Progenitor cell of endocrine pancreas (in vitro differentiated cells): ENCODE measurements at places on chromosomes 3 and 15. TPM values are rescaled to one million over a fixed set of nuclear protein-coding genes. Genes with fewer than 3 reads are reported as not detected.

DNA sequence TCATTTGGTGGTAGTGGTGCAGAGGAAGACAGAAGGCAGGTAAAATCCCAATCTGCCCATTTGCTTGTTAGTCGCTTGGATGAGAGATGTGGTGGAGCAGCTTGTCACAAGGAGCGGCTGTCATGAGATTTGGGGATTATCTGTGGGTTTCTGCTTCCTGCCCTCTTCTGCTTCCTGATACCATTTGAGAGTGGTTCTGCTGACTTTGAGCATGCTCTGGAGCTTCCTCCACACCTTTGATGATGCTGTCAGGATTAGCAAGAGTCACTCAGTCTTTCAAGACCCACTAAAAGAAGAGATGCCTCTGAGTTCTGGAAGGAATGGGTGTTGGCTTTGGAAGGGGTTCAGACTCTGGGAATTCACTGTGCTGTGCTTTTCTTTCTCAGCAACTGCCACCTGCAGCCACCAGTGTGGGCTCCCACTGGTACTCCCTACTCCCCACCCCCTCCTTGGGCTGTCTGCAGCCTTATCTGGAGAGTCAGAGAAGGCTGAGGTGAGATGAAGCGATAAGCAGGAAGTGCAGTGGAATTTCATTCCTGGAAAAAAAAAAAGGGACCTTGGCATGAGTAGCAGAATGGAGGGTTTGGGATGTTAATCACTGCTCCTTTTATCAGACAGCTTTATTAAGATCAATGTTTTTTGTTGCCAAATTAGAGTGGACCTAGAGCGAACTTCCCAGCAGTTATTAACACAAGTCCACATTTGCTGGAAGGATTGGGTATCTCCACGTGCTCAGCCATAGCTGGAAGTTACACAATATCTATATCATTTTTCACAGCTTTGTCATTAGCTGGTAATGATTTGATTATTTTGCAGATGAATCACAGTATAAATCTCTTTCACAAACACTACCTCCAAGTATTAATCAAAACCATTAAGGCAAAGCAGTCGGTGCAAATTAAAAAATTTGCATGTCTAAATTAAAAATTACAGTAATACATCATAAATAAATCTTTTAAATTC is 233.0 kb upstream of the SATB1 start:
- no peaks in the 10 kb centered on the region for H3K27me3 ChIP-seq
- H3K27ac ChIP-seq: no peak overlapping the region
- H3K4me1 ChIP-seq: peaks cover 8% of the 10 kb centered on the region
- no peak for DNase-seq

Gene DUT
- total RNA-seq: 72.8 and 77.1 TPM in 2 replicates

Gene SQOR
- 35.6 and 39.3 TPM in 2 replicates for total RNA-seq

GRCh38 chr3:186896006-186896405 is 34.3 kb upstream of the ST6GAL1 start:
- H3K27ac ChIP-seq: no peak overlapping the region
- peaks cover 1% of the 10 kb centered on the region for H3K36me3 ChIP-seq
- no peak for DNase-seq
- peaks cover 26% of the 10 kb centered on the region for H3K4me1 ChIP-seq
- H3K4me3 ChIP-seq: no peak overlapping the region
- H3K27me3 ChIP-seq: no peaks in the 10 kb centered on the region

DNA sequence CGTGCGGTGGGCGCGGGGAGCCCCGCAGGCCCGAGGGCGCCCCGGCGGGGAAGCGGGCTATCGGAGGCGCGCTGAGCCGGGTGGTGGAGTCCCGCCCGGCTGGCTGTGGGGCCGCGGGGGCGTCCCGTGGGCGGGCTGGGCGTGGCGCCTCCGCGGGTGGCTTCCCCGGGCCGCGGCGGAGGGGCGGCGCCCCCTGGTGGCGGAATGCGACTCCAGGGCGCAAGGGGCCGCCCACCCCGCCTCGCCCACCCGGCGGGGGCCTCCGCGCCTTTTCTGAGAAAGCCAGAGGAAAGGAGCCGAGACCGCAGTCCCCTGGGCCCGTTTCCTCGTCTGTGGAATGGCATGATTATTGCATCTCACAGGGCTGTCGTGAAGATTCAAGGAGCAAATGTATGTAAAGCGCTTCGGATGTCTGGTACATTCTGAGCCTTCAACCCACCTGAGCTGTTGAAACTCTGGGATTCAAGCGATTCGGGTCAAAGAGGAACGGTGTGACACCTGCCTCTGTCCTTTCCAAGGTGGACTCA is 31.9 kb upstream of the RAB6B start:
- DNase-seq: peak; percentile 73
- H3K4me3 ChIP-seq: peak overlapping the region; percentile 78
- peaks cover 4% of the 10 kb centered on the region for H3K4me1 ChIP-seq
- no peak overlapping the region for H3K27ac ChIP-seq
